Thymus (tissue), 14 donors: ENCODE measurements at places on chromosomes 16 and 17. TPM values are rescaled to one million over a fixed set of nuclear protein-coding genes. Genes with fewer than 3 reads are reported as not detected.

DNA sequence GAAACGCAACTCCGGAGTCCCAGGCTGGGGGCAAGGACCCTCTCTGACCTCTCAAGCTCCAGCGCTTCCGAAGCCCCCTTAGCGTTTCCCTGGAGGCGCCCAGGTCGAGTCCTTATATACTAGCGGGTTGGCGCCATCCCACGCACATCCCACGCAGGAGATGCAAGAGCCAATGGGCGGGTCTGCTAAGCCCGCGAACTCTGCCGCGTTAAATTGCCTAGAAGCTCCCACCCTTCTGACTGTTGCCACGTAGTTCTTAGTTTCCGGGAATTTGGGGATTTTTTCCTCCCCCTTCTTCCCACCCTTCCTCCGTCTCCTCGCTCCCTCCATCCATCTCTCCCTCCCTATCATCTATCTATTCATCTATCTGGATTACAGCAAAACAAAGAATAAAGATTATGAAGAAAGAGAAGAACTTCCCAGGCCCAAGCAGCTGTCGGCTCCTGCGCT lies at the start of gene SLFN11:
Gene SLFN11 (minus strand): TSS at position 88 of the 450 bp plus-strand sequence. CDS start 9,814 bp downstream, outside the sequence.
- H3K4me1 ChIP-seq = peaks cover 5% of the 10 kb centered on the region
- peak within 1 kb of the TSS; percentile 81 for H3K27ac ChIP-seq
- H3K27me3 ChIP-seq = no peaks in the 10 kb centered on the region
- peak within 1 kb of the TSS; percentile 64 for H3K4me3 ChIP-seq
- H3K36me3 ChIP-seq = no peaks in the 10 kb centered on the region

The HASPIN gene
- 2.3 TPM for polyA plus RNA-seq

The CHST5 gene
- polyA plus RNA-seq = 0.11 TPM

DNA sequence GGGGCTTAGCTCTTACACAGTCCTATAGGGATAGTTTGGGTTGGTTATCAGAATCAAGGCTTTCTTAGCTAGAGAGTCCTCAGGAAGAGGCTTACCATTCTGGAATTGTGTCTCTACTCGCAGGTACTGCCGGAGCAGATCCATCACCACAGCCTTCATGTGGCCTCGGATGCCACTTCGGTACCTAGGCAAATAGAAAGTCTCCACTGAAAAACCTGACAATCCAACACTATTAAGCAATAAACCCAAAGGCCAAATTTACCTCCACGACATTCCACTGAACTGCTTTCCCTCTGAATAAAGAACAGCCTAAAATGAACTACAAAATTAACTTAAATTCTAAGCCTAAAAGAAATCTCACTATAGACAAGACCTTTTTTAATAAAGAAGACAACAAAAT lies 135.4 kb upstream of the C17orf78 start:
- peaks cover 27% of the 10 kb centered on the region for H3K36me3 ChIP-seq
- H3K27me3 ChIP-seq = no peaks in the 10 kb centered on the region
- H3K27ac ChIP-seq = no peak overlapping the region
- no peak overlapping the region for H3K4me3 ChIP-seq
- H3K4me1 ChIP-seq = no peaks in the 10 kb centered on the region

DNA sequence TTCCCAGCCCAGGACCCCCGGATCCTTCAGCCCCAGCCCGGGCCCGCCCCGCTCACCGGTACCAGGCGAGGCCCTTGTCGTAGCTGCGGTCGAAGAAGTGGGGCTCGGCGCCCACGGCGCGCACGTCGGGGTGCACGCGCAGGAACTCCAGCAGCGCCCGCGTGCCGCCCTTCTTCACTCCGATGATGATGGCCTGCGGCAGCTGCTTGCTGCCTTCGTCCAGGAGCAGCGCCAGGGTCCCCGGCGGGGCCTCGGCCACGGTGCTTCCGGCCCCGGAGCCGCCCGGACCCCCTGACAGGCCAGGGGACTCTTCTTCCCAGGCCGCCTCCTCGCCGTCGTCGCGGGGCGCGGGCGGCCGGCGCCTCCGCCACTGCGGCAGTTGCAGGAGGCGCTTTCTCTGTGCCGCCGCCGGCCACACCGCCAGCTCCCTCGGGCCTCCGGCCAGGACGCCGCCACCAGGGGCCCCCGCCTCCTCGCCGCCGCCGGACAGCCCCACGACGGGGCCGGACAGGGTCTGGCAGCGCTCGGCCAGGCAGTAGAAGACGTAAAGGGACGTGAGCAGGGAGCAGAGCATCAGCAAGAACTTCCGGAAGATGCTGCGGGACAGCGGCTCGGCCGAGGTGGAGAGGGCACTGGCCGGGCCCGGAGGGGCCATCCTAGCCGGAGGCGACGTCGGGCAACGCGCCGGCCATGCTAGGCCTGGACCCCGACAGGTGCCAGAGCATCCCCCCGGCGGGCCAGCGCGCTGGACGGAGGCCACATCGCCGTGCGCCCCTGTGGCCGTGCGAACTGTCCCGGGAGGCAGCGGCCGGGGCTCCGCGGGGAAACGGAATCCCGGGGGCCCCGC lies 1.0 kb downstream of the HS3ST3A1 start:
- no peak overlapping the region for H3K27ac ChIP-seq
- H3K4me1 ChIP-seq = no peaks in the 10 kb centered on the region

The XAF1 gene
- 73.2 TPM for polyA plus RNA-seq

The MSLN gene
- 2.6 TPM for polyA plus RNA-seq

DNA sequence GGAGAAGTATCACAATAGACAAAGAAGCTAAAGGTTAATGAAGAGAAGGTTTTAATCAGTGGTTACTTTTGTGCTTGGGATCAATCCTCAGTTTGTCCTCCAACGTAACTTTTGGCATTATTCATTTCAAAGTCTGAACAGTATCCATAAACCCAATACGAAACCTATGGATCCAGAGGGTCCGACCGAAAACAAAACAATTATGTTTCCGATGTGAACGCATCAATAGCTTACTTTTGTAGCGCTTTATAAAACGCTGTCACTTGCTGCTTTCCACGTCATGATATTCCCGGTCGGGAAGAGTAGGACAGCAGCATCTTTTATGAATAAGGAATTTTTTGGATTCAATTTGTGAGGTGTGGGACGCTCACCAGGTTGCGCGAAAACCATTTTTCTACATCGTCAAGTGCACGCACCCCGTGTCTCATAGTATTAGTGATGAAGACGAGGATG lies 383.8 kb downstream of the ZFHX3 start:
- H3K4me1 ChIP-seq = peaks cover 10% of the 10 kb centered on the region
- peak overlapping the region; percentile 97 for H3K4me3 ChIP-seq
- H3K27ac ChIP-seq = peak overlapping the region; percentile 97
- no peak for DNase-seq
- H3K27me3 ChIP-seq = no peaks in the 10 kb centered on the region

The KCNG4 gene
- not detected for polyA plus RNA-seq

- no peaks in the 10 kb centered on the region for H3K27me3 ChIP-seq
- H3K4me3 ChIP-seq = no peak overlapping the region
- H3K27ac ChIP-seq = no peak overlapping the region
Measured at GRCh38 chr16:89522287-89522686, 14.1 kb downstream of the SPG7 start.

DNA sequence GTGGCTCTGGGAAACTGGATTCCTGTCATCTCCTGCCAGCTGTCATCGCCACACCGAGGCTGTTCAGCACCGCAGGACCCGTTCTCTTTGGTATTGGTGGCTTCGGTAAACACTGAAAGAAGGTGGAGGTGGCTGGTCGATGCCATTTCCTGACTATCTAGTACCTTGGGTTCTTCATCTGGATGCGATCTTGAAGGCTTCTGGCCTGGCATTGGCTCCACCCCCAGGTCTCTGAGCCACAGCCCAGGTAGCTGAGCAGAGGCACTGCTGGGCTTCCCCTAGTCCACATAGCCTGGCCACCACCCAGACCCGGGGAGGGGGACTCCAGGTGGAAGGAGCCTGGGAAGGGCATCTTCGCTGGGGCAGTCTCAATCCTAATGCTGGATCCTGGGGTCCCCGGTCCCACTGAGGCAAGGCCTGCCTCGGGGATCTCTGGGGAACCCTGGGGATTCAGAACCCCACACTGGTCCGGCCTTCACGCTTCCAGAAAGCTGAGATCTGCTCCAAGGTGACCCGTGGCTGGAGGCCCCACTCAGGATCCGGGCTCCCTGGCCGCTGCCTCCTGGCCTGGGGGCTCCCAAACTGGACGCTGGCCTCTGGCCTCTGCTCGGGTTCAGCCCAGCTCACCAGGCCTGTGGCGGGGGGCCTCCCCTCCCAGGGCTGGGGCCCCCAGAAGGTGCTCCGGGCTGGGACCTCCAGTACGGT lies 1.8 kb downstream of the C16orf54 start:
- peak overlapping the region; percentile 75 for H3K27ac ChIP-seq
- DNase-seq = no peak
- H3K27me3 ChIP-seq = no peaks in the 10 kb centered on the region

- DNase-seq = no peak
- no peak overlapping the region for H3K4me3 ChIP-seq
- H3K27me3 ChIP-seq = no peaks in the 10 kb centered on the region
Measured at GRCh38 chr17:34412965-34413441, 50.0 kb upstream of the CCL1 start.

- no peak overlapping the region for H3K27ac ChIP-seq
- H3K36me3 ChIP-seq = no peaks in the 10 kb centered on the region
- no peaks in the 10 kb centered on the region for H3K27me3 ChIP-seq
Measured at GRCh38 chr17:80118601-80119270, 17.4 kb downstream of the GAA start.

DNA sequence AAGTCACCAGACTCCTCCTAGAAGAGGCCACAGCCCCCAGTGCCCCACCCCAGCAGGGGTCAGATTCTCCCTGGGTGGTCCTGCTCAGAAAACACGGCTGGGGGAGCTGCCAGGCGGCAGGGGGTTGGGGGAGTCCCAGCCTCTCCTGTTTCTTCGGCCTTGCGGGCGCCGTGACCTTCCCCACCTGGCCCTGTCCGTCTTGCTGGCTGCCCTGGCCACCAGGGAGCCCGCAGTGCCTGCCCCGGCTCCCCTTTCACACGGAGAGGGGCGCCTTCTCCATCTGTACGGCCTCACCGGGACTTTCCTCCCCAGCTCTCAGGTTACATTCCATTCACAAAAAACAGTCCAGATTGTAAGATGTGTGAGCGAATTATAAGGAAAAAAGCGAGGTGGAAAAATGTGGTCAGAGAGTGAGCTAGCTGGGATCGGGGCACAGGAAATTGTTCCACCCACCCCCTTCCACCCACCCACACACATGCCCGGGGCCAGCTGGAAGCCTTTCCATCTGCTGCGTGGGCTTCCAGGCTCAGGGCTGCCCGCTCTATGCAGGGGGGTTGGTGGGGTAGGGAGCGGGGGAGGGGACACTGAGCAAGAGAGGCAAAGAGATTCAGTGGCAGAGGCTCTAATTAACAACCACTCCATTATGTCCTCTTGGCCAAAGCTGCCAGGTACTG lies 14.6 kb upstream of the CIBAR2 start:
- no peak overlapping the region for H3K4me3 ChIP-seq
- peak overlapping the region; percentile 60 for H3K27ac ChIP-seq
- peaks cover 19% of the 10 kb centered on the region for H3K4me1 ChIP-seq

GRCh38 chr16:47053895-47054294 lies 80.4 kb upstream of the DNAJA2 start:
- no peaks in the 10 kb centered on the region for H3K36me3 ChIP-seq
- no peaks in the 10 kb centered on the region for H3K4me1 ChIP-seq
- no peaks in the 10 kb centered on the region for H3K27me3 ChIP-seq
- DNase-seq = no peak
- H3K4me3 ChIP-seq = no peak overlapping the region
- no peak overlapping the region for H3K27ac ChIP-seq

GRCh38 chr17:10802496-10803284 lies 1.2 kb downstream of the TMEM238L start:
- DNase-seq = no peak
- no peak overlapping the region for H3K4me3 ChIP-seq
- H3K4me1 ChIP-seq = no peaks in the 10 kb centered on the region
- H3K36me3 ChIP-seq = no peaks in the 10 kb centered on the region
- H3K27me3 ChIP-seq = no peaks in the 10 kb centered on the region

- DNase-seq = no peak
- H3K4me3 ChIP-seq = no peak overlapping the region
- no peaks in the 10 kb centered on the region for H3K4me1 ChIP-seq
- no peaks in the 10 kb centered on the region for H3K36me3 ChIP-seq
Measured at GRCh38 chr16:71707199-71707598, 17.3 kb downstream of the PHLPP2 start.

DNA sequence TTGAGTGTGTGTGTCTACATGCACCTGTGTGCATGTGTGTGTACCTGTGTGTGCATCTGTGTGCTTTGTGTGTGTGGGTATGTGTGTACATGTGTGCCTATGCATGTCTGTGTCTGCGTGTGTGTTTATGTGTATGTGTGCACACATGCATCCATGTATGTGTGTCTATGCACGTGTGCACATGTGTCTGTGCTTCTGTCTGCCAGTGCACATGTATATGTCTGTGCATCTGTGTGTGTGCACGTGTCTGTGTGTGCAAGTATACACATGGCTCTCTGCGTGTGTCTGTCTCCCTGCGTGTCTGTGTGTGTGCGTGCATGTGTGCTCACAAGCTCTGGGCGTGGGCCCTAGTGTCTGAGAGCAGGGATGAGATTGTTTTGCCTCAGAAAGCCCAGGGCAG lies 85.3 kb upstream of the SEC14L1 start:
- DNase-seq = no peak
- peaks cover 19% of the 10 kb centered on the region for H3K27me3 ChIP-seq
- H3K4me3 ChIP-seq = no peak overlapping the region
- no peaks in the 10 kb centered on the region for H3K36me3 ChIP-seq
- no peak overlapping the region for H3K27ac ChIP-seq
- peaks cover 9% of the 10 kb centered on the region for H3K4me1 ChIP-seq

DNA sequence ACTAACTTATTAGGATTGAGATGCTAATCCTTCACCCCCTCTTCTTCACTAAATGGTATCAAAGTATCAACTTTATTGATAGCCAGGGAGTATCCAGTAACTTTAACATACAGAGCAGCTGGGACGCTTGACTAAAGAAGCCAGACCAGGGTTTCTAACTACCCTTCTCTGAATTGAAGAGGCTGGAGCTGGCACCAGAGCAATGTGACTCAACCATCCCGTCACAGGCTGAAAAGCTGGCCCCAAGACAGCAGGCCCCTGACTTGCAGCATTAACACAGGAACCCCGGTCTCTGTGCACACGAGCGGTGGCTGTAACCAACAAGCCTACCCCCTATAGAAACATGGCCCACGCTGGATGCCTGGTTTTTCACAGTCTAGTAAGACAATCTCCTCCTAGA lies 59.8 kb downstream of the ANKFN1 start:
- H3K4me1 ChIP-seq = no peaks in the 10 kb centered on the region
- no peak overlapping the region for H3K27ac ChIP-seq
- H3K36me3 ChIP-seq = no peaks in the 10 kb centered on the region
- no peak for DNase-seq
